ENCODE measurements at places on chromosomes 5 and 9.

GRCh38 chr5:92864591-92864990 lies 716.4 kb downstream of the NR2F1-AS1 start:
- DNase-seq = no peak

GRCh38 chr5:173785400-173785799 lies 102.7 kb upstream of the CPEB4 start:
- DNase-seq = no peak

- no peak for DNase-seq
Measured at GRCh38 chr9:81096625-81097024, 592.7 kb downstream of the TLE1 start.

DNA sequence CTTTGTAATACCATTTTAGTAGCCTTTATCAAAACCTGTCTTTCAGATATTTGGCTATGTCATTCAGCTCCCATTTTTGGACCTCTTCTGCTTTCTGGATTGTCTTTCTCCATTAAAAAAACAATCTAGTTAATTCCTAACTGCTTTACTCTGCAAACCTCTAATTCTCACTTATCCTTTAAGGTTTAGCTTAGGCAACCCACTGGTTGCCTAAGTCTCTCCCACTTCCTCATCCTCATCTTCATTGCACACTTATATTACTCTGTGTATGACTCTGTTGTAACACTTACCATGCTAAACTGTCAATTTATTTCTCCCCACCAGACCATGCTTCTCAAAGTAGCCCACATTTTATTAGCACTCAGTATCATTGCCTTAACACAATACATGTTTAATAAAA lies 205.0 kb upstream of the DMRTA1 start:
- no peak for DNase-seq

DNA sequence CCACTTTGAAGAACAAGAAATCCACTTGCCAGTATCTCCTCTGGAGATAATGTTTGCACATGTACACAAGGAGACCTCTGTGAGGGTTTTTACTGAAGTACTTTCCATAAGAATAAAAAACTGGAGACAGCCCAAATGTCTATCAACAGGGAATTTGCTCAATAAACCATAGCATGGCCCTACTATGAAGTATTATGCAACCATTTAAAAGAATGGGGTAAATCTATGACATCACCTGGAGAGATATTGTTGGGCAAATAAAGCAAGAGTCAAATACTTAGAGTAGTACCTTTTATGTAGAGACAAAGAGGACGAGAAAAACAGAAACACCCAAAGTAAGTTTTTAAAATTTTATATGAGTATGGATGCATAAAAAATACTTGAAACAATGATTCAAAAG lies 23.9 kb upstream of the MVB12B start:
- DNase-seq = no peak

DNA sequence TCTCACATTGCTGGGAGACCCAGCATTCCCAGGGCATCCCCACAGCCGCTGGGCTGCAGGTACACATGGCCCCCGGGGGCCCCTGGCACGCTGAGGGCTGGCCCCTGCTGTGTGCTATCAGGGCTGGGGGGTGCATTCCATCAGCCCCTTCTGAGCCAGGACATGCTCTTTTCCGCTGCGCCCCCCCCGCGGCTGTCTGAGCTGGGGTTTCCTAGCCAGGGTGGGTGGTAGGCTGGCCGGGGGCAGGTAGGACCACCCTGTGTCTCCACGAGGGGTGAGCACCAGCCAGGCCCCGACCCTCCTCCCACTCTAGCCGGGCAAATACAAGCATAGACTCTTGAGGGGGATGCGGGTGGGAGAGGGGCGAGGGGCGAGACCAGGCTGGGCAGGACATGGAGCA lies 58.1 kb upstream of the FCN2 start:
- no peak for DNase-seq
